ENCODE measurements at places on chromosomes 3 and 15. TPM values are rescaled to one million over a fixed set of nuclear protein-coding genes. Genes with fewer than 3 reads are reported as not detected.

DNA sequence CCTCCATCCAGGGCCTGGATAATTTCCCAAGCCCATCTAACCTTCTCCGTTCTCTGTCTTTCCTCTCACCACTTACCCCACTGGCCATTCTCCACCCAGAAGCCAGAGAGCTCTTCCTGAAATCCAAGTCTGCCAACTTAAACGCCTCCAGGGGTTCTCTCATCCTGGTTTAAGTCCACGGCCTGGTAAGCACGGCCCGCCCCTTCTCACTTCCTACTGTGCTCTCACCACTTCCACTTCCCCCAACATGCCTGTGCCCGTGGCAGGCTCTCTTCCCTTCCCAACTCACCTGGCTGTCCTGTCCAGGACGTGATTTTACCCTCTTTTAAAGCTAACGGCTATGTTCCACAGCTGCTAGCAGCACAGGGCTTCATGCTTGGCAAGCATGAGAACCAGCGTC lies 1.7 kb upstream of the CX3CR1 start:
- DNase-seq = peak; percentile 86

- peak; percentile 85 for DNase-seq
Observed at GRCh38 chr3:69767571-69767970, 28.3 kb downstream of the MITF start.

DNA sequence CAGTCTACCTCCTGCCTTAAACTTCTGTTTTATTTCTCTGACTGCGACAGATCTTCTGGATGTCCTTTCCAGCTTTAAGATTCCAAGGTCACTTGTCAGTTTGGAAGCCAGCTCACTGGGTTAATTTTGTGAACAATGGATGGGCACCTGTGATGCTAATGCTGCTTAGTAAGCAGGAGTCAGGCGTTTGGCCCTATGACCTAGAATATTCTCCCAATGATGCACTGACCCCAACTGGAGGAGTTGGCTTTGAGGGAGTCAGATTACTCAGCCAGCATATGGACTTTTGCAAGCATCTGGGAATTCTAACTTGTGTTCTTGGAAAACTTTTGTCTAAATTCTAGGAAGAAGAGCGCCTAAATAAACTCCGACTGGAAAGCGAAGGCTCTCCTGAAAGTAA lies 28.1 kb downstream of the HACD3 start:
- no peak for DNase-seq

- DNase-seq = no peak
Observed at GRCh38 chr3:5568451-5568850, 380.9 kb downstream of the EDEM1 start.

DNA sequence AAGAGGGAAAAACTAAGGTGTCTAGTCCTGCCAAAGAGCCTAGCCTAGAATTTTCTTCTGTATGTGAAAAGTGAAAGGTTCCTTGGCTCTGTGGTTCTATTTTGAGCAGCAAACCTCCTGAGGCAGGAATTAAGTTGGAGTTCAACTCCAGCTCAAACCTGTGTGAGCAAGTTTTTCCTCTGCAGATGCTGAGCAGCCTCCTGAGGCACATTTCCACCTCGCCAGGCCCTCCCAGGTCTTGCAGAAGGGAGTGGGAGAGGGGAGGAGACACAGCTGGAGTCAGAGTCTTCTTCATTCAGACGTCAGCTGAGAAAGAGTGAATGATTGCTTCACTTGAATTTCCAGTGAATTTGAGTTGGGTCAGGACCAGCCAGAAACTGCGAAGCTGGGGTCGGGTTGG lies 69.5 kb upstream of the ETV5 start:
- no peak for DNase-seq

IGF1R gene
- 57.2 TPM for total RNA-seq

DNA sequence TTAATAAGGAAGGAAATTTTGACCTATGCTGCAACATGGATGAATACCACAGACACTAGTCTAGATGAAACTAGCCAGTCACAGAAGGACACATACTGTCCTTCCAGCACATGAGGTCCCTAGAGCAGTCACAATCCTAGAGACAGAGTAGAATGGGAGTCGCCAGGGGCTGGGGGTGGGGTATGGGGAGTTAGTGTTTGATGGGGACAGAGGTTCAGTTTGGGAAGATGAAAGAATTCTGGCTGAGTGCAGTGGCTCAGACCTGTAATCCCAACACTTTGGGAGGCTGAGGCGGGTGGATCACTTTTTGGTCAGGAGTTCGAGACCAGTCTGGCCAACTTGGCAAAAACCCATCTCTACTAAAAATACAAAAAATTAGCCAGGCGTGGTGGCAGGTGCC lies 99.2 kb downstream of the TPRA1 start:
- peak; percentile 17 for DNase-seq

- no peak for DNase-seq
Observed at GRCh38 chr3:65251375-65251774, 563.6 kb upstream of the ADAMTS9 start.

DNA sequence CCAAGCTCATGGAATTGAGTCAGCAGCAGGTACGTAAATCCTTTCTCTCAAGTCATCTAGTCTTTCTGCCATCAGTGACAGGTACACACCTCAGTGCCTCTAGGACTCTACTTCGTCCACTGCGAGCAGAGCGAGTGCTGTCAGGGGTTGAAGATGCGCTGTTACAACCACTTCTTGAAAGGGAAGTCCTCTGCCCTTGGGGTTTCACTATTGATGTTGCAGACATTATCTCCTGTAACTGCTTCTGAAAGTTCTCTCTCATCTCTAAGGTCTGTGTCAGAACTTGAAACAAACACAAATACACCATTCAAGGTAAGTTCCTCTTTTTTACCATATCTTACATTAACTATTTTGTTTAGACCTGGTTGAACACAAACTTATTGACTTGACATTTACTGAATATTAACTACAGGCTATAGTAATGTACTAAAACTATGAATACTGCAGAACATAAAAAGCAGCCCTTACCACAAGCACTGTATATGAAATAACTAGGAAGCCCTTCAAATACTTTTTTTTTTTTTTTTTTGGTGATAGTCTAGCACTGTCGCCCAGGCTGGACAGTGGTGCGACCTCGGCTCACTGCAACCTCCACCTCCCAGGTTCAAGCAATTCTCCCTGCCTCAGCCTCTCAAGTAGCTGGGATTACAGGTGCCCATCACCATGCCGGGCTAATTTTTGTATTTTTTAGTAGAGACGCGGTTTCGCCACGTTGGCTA lies 41.5 kb downstream of the TOPBP1 start:
- DNase-seq = no peak

DNA sequence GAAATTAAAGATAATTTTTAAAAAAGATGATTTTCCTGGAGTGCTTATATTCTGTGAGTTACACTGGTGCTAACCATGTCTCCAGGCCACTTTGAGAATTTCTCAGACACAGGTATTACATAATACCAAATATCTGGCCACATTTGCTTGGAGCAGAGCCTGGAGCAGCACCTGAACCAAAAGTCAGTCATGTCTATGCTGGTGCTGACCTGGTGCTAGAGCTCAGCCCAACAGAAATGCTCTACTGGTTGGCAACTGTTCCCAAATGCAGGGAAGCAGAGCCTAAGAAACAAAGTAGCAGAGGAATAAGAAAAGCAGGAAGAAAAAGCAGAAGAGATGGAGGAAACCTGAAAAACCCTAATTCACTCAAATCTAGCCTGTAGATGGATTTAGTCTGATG lies 135.7 kb upstream of the SLC7A14 start:
- no peak for DNase-seq

SELENOT gene
- 75.8 TPM for total RNA-seq

GRCh38 chr3:195209083-195209846 lies 61.7 kb downstream of the XXYLT1 start:
- no peak for DNase-seq

GRCh38 chr3:13888576-13888975 lies 8.7 kb upstream of the WNT7A start:
- DNase-seq = no peak

- no peak for DNase-seq
Observed at GRCh38 chr15:66408675-66409282, 22.1 kb downstream of the MAP2K1 start.

DNA sequence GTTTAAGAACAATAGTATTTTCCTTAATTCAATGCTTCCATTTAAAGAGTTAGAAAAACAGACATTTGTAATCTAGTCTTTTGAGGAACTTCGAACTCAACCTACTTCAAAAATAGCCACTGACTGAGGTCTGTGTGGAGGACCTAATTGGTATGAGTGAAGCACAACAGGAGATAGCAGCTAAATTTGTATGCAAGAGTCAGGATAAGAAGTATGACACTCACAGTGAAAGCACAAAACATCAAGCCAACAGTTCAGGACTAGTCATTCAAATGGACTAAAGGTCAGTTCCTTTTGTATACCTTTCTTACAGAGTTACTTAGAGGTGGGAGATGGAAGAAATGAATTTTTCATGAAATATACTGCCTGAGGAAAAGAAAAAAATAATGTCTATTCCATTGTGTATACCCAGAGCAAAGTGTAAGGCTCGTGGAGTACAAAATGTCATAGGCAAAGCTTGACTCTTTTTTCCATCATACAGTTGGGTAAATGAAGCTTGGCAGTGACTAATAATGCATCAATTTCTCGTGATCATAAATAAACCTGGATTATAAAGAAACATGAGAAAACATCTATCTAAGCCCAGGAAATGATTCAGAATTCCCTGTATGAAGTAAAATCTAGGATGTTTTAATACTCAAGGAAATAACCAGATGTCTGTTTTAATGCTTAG lies 1005.2 kb upstream of the CADM2 start:
- DNase-seq = no peak

TRIM71 gene
- not detected for total RNA-seq

- DNase-seq = no peak
Observed at GRCh38 chr3:111547631-111548030, 5.6 kb downstream of the CD96 start.

XXYLT1 gene
- 5.9 TPM for total RNA-seq

GRCh38 chr3:57982561-57983243 lies 25.5 kb upstream of the FLNB start:
- DNase-seq = no peak

LRRC57 gene
- total RNA-seq = 16.9 TPM

ALG1L2 gene
- total RNA-seq = not detected

GRCh38 chr15:88509964-88510363 lies 36.5 kb downstream of the DET1 start:
- no peak for DNase-seq

KY gene
- total RNA-seq = 3.9 TPM

GRCh38 chr15:45795440-45796069 lies 160.7 kb downstream of the SQOR start:
- no peak for DNase-seq

All from cardiac septum (tissue), 1 donor.